ENCODE measurements at places on chromosomes 13 and 19. TPM values are rescaled to one million over a fixed set of nuclear protein-coding genes. Genes with fewer than 3 reads are reported as not detected.

The KMT2B gene
- 110 TPM for total RNA-seq

The RGL3 gene
- total RNA-seq, result 3.6 TPM

The ZNF57 gene
- 27.0 TPM for total RNA-seq

The TM9SF2 gene
- total RNA-seq, result 119 TPM

The ZNF112 gene
- 7.6 TPM for total RNA-seq

The CBLC gene
- total RNA-seq, result 6.9 TPM

The FBXO46 gene
- total RNA-seq, result 24.2 TPM

The PSG6 gene
- not detected for total RNA-seq

- no peaks in the 10 kb centered on the region for H3K4me1 ChIP-seq
- no peak for DNase-seq
- H3K27ac ChIP-seq, result no peak overlapping the region
- no peak overlapping the region for H3K4me3 ChIP-seq
Observed at GRCh38 chr13:20263393-20264044, 31.4 kb upstream of the GJB6 start.

- no peaks in the 10 kb centered on the region for H3K36me3 ChIP-seq
- peaks cover 30% of the 10 kb centered on the region for H3K4me1 ChIP-seq
- H3K27ac ChIP-seq, result peak overlapping the region; percentile 93
- DNase-seq, result no peak
- no peak overlapping the region for H3K4me3 ChIP-seq
Observed at GRCh38 chr13:97226013-97226412, 3.9 kb downstream of the MBNL2 start.

DNA sequence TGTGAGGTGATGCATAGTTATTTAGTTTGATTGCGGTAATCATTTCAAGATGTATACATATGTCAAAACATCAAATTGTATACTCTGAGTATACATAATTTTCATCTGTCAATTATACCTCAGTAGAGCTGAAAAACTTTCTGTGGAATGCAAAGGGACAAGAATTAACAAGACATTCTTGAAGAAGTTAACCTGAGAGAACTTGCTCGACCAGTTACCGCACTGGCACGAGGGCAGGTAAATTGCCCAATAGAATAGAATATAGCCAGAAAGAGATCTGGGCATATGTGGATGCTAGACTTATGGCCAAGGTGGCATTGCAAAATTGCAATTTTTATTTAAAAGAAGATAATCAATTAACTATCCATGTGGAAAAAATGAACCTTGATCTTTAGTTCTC lies 42.3 kb upstream of the GJB6 start:
- DNase-seq, result no peak
- H3K27me3 ChIP-seq, result no peaks in the 10 kb centered on the region
- no peaks in the 10 kb centered on the region for H3K36me3 ChIP-seq
- no peak overlapping the region for H3K4me3 ChIP-seq
- H3K27ac ChIP-seq, result no peak overlapping the region
- no peaks in the 10 kb centered on the region for H3K4me1 ChIP-seq

- H3K36me3 ChIP-seq, result no peaks in the 10 kb centered on the region
- no peak overlapping the region for H3K4me3 ChIP-seq
- no peak for DNase-seq
- H3K27ac ChIP-seq, result no peak overlapping the region
- H3K27me3 ChIP-seq, result no peaks in the 10 kb centered on the region
- peaks cover 35% of the 10 kb centered on the region for H3K4me1 ChIP-seq
Observed at GRCh38 chr19:40724855-40725254, 7.9 kb downstream of the ITPKC start.

- peak overlapping the region; percentile 81 for H3K4me3 ChIP-seq
- peak overlapping the region; percentile 83 for H3K27ac ChIP-seq
- no peaks in the 10 kb centered on the region for H3K36me3 ChIP-seq
- no peaks in the 10 kb centered on the region for H3K27me3 ChIP-seq
- DNase-seq, result peak; percentile 95
- peaks cover 5% of the 10 kb centered on the region for H3K4me1 ChIP-seq
Observed at GRCh38 chr19:40403262-40403984, 9.8 kb downstream of the PRX start.

DNA sequence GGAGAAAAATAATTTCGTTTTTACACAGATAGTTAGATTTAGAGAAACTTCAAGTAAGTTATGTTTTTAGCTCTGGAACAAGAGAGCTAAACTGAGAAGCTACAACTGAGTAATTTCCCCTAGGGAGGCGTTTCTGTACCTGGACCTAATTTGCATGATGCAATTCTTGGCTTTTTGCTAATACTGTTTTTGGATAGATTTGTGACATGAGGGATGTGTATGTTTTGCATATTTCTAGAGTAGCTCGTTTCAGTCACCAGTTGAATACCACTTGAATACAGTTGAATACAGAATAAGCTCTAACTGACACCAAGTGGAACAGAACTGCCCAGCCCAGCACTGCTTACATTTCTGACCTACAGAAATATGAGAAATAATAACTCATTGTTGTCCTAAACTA lies 1227.9 kb upstream of the SPRY2 start:
- no peak overlapping the region for H3K4me3 ChIP-seq
- H3K27ac ChIP-seq, result no peak overlapping the region
- DNase-seq, result no peak
- no peaks in the 10 kb centered on the region for H3K27me3 ChIP-seq
- H3K4me1 ChIP-seq, result no peaks in the 10 kb centered on the region

DNA sequence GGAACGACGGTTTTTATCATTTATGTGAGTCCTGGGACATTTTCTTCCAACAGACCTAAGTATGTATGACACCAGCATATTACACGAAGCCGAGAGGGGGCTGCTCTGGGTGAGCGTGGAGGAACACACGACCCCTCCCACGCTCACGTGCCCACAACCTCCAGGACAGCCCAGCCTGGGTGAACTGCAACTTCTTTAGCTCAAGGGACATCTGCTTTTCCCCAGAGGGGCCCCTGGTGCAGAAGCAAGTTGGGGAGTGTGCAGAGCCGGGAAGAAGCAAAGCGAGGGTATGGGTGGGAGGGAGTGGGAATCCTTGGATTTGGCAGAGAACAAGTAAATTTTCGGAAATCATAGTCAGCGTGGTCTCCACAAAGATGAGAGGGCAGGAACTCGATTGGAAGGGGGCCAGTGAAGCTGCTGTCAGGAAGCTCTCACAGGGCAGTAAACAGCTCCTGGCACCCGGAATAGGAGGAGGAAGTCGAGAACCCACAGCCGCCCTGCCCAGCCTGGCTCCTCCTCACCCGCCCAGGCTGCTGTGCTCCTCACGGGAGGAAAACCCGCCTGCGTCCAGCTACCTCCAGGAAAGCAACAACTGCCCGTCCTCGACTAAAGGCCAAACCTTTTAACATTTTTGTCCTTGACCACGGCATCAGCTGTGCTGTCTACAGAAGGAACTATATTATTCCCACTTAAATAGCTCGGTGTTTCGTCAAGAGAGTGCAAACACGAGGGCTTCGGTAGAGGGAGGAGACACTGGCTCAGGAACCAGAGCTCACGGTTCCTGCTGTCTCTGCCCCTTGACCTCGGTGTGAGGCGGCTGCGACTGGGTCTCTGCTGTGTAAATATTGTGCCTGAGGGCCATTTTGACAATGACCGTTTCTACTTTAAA lies 17.2 kb upstream of the CFAP97D2 start:
- peak overlapping the region; percentile 47 for H3K4me3 ChIP-seq
- H3K27ac ChIP-seq, result no peak overlapping the region
- peaks cover 6% of the 10 kb centered on the region for H3K4me1 ChIP-seq
- peak; percentile 47 for DNase-seq

- H3K36me3 ChIP-seq, result no peaks in the 10 kb centered on the region
- no peaks in the 10 kb centered on the region for H3K27me3 ChIP-seq
- DNase-seq, result no peak
- H3K4me3 ChIP-seq, result no peak overlapping the region
- H3K4me1 ChIP-seq, result no peaks in the 10 kb centered on the region
Observed at GRCh38 chr19:13804830-13805683, 9.8 kb downstream of the ZSWIM4 start.

GRCh38 chr13:73231471-73231870 lies 172.7 kb downstream of the KLF5 start:
- H3K27ac ChIP-seq, result no peak overlapping the region
- H3K27me3 ChIP-seq, result no peaks in the 10 kb centered on the region
- no peaks in the 10 kb centered on the region for H3K4me1 ChIP-seq
- DNase-seq, result no peak
- H3K36me3 ChIP-seq, result no peaks in the 10 kb centered on the region

GRCh38 chr19:42436006-42436405 lies 6.7 kb downstream of the CXCL17 start:
- H3K36me3 ChIP-seq, result no peaks in the 10 kb centered on the region
- peaks cover 15% of the 10 kb centered on the region for H3K4me1 ChIP-seq
- H3K27me3 ChIP-seq, result no peaks in the 10 kb centered on the region

DNA sequence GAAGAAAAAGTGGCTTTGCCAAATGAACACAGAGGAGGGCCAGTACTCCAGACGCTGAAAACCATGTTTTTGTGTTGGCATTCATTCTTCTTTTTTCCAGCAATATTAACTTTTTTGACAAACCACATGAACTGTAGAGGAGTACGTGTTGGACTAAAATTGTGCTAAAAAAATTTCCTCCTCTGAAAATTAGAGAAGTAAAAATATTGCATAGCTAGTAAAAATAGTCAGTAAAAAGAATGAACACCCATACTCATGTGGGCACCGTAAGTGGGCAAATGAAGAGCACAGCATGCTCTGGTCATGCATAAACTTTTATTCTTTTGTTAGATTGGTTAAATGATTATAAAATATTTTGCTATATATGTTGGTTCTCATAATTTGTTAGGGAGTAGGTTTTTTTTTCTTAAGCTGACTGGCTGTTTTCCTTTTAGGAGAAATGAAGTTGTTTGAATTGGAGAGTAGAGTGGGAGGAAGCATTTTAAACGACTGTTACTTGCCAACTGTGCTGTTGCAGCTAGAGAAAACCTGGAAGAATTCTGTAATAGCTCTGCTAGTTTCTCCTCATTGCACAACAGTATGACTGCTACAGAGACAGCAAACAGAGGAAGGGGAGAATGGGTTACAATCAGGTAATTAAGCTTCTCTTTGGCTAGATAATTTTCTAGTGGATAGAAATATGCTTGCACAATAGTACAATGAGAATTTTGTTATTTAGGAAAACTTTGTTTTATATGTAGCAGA lies 222.4 kb downstream of the KCTD12 start:
- no peaks in the 10 kb centered on the region for H3K27me3 ChIP-seq
- peak overlapping the region; percentile 67 for H3K27ac ChIP-seq
- DNase-seq, result no peak
- H3K4me3 ChIP-seq, result no peak overlapping the region
- H3K36me3 ChIP-seq, result no peaks in the 10 kb centered on the region
- H3K4me1 ChIP-seq, result peaks cover 18% of the 10 kb centered on the region

- H3K27me3 ChIP-seq, result no peaks in the 10 kb centered on the region
- no peak for DNase-seq
- no peak overlapping the region for H3K4me3 ChIP-seq
- H3K4me1 ChIP-seq, result no peaks in the 10 kb centered on the region
- H3K27ac ChIP-seq, result no peak overlapping the region
- H3K36me3 ChIP-seq, result no peaks in the 10 kb centered on the region
Observed at GRCh38 chr19:55311797-55312196, 13.3 kb downstream of the TMEM150B start.

- H3K27ac ChIP-seq, result no peak overlapping the region
- no peaks in the 10 kb centered on the region for H3K27me3 ChIP-seq
- H3K4me1 ChIP-seq, result peaks cover 4% of the 10 kb centered on the region
- H3K4me3 ChIP-seq, result no peak overlapping the region
- no peak for DNase-seq
- no peaks in the 10 kb centered on the region for H3K36me3 ChIP-seq
Observed at GRCh38 chr19:38032951-38033350, 125.9 kb downstream of the SIPA1L3 start.

DNA sequence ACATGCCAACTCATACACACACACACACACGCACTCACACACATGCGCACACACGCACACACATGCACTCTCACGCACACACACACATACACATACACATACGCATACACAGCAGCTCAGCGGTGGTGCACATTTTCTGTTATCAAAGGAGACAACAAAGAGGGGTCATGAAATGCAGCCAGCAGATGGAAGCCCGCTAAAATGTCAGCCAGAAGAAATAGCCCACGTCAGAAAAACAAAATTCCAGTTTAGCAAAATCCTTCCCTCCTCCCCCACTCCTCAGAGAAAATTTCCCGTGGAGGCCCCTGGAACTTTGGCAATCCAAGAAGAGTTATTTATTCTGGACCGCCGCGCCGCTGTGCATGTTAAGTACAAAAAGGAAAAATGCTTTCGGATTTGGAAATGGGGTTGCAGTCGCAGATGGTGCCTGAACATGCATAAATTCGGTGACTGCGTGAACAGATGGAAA lies 114.6 kb upstream of the VSTM2B start:
- H3K4me3 ChIP-seq, result no peak overlapping the region
- no peaks in the 10 kb centered on the region for H3K27me3 ChIP-seq
- H3K4me1 ChIP-seq, result no peaks in the 10 kb centered on the region
- DNase-seq, result peak; percentile 39
- H3K36me3 ChIP-seq, result no peaks in the 10 kb centered on the region

GRCh38 chr19:46493236-46494145 lies 2.2 kb downstream of the PNMA8B start:
- H3K4me3 ChIP-seq, result peak overlapping the region; percentile 48
- no peak for DNase-seq
- H3K36me3 ChIP-seq, result no peaks in the 10 kb centered on the region
- no peaks in the 10 kb centered on the region for H3K27me3 ChIP-seq

DNA sequence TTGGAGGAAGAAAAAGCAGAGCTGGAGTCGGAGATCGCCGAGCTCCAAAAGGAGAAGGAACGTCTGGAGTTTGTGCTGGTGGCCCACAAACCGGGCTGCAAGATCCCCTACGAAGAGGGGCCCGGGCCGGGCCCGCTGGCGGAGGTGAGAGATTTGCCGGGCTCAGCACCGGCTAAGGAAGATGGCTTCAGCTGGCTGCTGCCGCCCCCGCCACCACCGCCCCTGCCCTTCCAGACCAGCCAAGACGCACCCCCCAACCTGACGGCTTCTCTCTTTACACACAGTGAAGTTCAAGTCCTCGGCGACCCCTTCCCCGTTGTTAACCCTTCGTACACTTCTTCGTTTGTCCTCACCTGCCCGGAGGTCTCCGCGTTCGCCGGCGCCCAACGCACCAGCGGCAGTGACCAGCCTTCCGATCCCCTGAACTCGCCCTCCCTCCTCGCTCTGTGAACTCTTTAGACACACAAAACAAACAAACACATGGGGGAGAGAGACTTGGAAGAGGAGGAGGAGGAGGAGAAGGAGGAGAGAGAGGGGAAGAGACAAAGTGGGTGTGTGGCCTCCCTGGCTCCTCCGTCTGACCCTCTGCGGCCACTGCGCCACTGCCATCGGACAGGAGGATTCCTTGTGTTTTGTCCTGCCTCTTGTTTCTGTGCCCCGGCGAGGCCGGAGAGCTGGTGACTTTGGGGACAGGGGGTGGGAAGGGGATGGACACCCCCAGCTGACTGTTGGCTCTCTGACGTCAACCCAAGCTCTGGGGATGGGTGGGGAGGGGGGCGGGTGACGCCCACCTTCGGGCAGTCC lies 5.0 kb downstream of the FOSB start:
- no peaks in the 10 kb centered on the region for H3K27me3 ChIP-seq
- no peak overlapping the region for H3K4me3 ChIP-seq
- DNase-seq, result no peak
- H3K4me1 ChIP-seq, result peaks cover 22% of the 10 kb centered on the region
- H3K27ac ChIP-seq, result no peak overlapping the region

- H3K36me3 ChIP-seq, result no peaks in the 10 kb centered on the region
- no peaks in the 10 kb centered on the region for H3K27me3 ChIP-seq
- DNase-seq, result no peak
- no peaks in the 10 kb centered on the region for H3K4me1 ChIP-seq
- no peak overlapping the region for H3K4me3 ChIP-seq
- H3K27ac ChIP-seq, result no peak overlapping the region
Observed at GRCh38 chr13:82439159-82439904, 1442.9 kb downstream of the SLITRK1 start.
